Testis (tissue), 5 donors: ENCODE measurements at places on chromosomes 5 and 9.
A peak's percentile ranks its signal among the peaks of the same experiment; 100 is the strongest.

GRCh38 chr5:155906046-155906445 lies 420.9 kb upstream of the SGCD start:
- DNase-seq = no peak

GRCh38 chr5:98713856-98714255 lies 59.6 kb upstream of the RGMB start:
- no peak for DNase-seq

DNA sequence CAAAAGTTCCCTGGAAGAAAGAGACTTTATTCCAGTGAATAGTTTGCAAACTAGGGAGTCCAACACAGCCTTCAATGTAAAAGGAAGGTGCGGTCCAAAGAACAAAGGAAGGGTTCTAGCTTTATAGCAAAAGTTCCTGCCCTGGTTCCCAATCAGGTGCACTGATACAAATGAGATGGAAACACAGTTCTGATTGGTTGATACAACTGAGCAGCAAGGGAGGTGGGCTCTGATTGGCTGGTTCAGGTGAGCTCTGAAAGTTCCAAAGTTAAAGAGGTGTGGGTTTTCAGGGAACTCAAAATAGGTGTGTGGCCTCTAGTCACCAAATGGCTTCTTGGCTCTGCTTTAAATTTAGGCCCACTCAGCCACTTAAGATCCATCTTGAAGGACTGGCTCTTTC lies 43.1 kb downstream of the P4HA2 start:
- DNase-seq = peak; percentile 63

GRCh38 chr9:89666364-89666763 lies 61.6 kb downstream of the GADD45G start:
- DNase-seq = no peak

- DNase-seq = no peak
Measured at GRCh38 chr9:83599071-83599470, 23.9 kb upstream of the IDNK start.
